Brain microvascular endothelial cell (primary cell): ENCODE measurements at places on chromosomes 3 and 15.
A peak's percentile ranks its signal among the peaks of the same experiment; 100 is the strongest.

DNA sequence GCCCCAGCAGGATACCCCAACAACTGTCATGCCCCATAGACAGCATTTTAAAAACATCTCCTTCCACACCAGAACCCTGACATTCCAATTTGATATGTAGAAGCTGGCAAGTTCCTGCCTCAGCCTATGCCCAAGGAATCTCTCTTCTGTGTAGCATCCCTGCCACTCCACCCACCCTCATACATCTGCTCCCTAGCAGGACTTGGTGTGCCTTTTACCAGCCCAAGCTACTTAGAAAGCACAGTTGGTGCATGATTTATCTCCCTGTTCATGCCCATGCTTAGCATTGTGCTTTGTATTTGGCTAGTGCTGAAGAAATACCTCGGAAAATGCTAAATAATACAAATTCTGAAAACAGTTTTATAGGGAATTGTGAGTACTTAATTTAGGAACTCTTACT, 236.9 kb upstream of the HES1 start:
- no peak for DNase-seq

DNA sequence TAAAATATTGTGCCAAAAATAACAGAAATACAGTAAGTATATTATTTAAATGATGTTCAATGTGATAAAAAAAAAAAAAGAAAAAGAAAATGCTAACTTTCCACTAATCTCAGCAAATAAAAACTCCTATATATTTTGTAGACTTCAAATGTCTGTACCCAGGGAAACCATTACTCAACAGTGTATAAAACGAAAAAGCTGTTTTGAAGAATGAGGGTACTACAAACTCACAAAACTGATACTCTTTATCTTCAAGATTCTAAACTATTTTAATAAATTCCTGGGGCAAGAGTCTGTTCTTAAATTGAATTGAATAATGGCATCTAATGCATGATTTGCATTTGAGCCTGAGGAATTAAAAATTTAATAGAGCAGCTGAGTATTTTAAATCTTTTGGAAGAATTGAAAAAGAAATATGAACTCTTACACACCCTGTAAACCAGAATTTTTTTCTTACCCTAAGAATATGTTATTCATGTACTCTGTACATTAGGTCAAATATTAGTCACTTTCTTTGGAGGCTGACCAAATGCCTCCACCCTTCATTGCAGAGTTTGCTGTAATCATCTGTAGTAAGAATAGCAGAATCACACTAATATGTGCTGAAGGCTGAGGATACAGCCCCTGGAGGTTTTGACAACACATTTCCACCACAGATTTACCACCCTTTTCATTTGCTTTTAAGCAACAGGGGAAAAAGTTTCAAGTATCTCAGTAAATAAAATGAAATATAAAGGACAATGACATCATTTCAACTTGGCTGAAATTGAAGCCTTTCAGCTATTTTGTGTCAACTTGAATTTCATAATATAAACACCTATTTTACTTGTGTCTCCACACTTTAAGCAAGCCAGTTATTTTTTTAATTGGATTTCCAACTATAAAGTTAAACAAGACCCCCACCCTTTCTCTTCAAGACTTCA, 79.7 kb downstream of the FBN1 start:
- DNase-seq = peak; percentile 98

DNA sequence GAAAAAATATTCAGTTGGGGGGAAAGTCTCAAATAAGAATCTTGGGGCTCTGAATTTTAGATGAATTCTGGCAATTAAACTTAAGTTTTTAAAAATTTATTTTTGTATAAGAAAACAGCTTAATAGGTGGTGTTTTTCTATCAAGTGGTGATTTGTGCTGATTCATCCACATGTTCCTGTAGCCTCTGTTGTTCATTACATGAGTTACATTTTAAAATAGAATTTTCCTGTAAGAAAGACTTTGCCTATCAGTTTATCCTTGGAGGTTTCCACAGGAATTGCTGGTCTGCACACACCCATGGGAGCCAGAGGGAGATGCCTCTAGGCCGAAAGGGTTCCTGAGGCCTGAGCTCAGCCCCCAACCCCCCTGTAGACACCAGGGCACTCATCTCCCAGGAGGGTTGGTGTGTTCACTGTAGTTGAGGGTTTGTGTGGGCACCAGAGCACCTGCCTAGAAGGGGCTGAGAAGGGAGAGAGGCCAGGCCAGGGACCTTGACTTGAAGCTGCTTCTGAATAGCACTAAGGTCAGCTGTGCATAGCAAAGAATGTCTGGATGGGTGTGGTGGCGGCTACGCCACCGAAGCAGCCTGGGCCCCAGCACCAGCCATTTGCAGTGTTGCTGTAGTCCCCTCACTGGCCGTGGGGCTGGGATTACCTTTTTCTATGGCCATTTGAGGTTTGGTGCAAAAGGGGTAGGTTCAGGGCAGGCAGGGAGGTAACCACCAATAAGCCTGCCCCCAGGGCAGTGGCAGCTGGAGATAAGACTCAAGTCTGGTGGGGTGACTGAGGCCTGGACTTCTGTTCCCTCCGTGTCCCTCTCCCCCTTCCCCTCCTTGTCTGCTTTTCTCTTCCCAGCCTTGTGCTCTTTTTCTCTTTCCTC, 11.9 kb downstream of the DNAJA4 start:
- no peak for DNase-seq

GRCh38 chr3:119841808-119842471, 60.0 kb downstream of the NR1I2 start:
- DNase-seq = no peak

DNA sequence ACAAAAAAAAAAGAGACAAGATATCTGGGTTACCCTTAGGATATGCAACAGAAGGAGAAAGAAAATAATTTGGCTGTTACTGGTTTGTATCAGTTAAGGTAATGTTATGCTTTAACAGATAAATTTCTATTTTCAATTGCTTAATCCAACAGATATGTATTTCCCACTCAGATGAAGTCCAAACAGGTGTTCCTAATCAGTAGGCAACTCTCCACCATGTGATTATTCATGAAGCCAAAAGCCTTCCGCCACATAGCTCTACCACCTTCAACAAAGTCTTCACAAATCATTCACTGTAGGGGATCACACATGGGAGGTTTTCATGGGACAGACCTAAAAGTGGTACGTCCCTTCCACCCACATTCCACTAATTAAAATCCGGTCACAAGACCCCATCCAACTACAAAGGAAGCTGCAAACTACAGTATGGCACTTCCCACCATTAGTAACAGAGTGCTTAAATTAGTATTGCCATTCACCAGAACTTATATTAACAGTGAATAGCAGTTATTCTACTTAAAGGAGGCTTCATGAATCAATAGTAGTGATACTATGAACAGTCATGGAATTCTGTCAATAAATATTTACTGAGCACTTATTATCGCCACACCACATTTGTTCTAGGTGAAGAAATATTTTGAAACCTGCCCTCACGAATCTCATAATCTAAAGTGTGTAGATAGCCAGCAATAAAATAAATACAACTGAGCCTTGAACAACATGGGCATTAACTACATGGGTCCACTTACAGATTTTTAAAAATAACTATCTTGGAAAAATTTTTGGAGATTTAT, 66.5 kb downstream of the SFMBT1 start:
- DNase-seq = no peak

GRCh38 chr3:109853077-109853731, 515.9 kb upstream of the DPPA4 start:
- DNase-seq = no peak

- DNase-seq = no peak
Measured at GRCh38 chr15:93333796-93334195, 244.8 kb upstream of the RGMA start.

GRCh38 chr3:159131376-159131775, 329.5 kb downstream of the MFSD1 start:
- DNase-seq = no peak

DNA sequence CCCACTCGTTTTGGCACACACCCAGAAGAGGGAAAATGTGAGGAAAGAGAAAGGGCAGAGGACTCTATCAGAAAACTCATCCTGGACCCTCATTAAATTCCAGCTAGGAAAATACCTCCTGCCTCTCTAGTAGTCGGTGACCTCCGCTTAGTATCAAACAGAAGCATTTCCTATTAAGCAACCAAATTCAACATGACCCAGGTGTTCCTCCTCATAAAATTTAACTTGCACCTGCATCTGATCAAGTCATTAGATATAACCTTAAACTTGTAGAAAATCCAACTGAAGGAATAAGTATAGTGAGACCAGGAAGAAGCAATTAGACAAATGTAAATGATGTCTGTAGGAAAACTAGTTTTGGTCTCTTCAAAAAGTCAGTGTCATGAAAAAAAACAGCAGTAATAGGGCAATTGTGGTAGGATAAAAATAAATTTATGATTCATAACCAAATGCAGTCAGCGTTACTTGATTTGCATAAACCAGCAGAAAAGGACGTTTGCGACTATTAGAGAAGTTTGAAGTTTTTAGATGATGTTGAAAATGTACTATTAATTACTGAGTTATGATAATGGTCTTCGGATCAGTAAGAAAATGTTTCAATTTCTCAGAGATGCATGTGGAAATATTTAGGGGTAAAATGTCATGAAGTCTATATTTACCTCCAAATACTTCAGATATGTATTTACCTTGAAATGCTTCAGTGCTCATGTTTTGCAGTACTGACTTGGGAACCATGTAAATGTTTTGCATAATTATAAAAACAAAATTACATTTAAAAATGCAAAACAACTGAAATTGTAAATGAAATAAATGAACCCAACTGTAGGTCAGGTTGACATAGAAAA, 44.6 kb downstream of the LDHAL6B start:
- no peak for DNase-seq

GRCh38 chr3:25801786-25802185, 11.9 kb downstream of the OXSM start:
- DNase-seq = no peak

GRCh38 chr15:91329914-91330313, 229.9 kb downstream of the SV2B start:
- DNase-seq = no peak

- DNase-seq = no peak
Measured at GRCh38 chr3:53939813-53940212, 48.2 kb upstream of the SELENOK start.

GRCh38 chr3:14300721-14301399, 101.5 kb upstream of the SLC6A6 start:
- no peak for DNase-seq

DNA sequence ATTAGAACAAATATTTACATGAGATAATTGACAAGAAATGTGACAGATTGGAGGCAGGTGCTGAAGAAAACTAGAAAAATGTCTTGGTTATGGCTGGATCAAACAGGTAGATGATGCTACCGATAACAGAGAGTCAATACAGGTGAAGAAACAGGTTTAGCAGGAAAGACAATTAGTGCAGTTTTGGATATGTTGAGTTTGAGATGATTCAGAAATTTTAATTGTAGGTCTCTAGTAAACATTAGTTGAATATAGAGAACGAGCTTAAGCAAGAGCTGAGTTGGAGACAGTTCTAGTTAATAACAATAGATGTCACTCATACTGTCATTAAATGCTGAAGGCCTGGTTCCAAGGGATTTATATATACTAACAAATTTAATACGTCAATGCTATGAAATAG, 524.4 kb downstream of the NSUN3 start:
- no peak for DNase-seq

DNA sequence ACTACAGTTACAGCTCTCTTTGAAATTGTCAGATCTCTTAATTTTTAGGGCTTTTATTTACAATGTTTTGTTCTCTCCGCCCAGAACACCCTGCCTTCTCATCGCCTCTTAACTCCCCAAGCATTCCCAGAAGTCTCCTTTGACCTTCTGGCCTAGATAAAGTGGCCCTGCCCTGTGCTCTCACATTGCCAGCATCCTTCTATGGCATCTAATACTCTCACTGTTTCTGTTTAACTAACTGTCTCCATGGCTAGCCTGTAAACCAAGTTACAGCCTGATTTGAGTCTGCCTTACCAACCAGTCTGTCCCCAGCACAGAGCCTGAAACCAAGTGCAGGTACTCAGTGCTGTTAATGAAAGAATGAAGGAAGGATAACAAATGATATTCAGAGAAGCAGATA, 19.9 kb downstream of the COL8A1 start:
- no peak for DNase-seq

DNA sequence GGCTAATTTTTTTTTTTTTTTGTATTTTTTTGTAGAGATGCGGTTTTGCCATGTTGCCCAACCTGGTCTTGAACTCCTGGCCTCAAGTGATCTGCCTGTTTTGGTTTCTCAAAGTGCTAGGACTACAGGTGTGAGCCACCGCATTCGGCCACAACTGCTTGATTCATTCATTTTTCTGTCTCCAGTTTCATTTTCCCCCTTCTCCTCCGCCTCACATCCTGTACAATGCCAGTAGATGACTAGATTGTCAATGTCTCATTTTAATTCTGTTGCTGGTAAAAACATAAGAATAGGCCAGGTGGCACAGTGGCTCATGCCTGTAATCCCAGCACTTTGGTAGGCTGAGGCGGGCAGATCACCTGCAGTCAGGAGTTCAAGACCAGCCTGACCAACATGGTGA, 12.0 kb upstream of the ZNF592 start:
- no peak for DNase-seq

- DNase-seq = no peak
Measured at GRCh38 chr3:13670292-13670691, 121.4 kb downstream of the FBLN2 start.

GRCh38 chr3:550471-550870, 353.9 kb downstream of the CHL1 start:
- DNase-seq = no peak

GRCh38 chr15:92365084-92365483, 28.6 kb upstream of the ST8SIA2 start:
- peak; percentile 83 for DNase-seq

- DNase-seq = no peak
Measured at GRCh38 chr3:17301271-17301670, 416.5 kb downstream of the PLCL2 start.

DNA sequence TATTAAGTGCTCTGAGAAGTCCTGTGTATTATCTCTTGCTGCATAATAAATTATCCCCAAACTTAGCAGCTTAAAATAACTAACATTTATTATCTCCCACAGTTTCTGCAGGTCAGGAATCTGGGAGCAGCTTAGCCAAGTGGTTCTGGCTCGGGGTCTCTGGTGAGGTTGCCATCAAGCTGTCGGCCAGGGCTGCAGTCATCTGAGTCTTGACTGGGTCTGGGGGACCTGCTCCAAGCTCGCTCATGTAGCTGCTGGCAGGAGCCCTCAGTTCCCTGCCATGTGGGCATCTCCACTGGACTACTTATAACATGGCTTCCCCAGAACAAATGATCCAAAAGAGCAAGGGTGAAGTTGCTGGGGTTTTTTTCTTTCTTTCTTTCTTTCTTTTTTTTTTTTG, 80.7 kb downstream of the SMAD6 start:
- no peak for DNase-seq

GRCh38 chr15:40251486-40252140, 12.8 kb downstream of the PAK6 start:
- no peak for DNase-seq
